Stimulated activated CD8-positive, alpha-beta memory T cell treated with anti-CD3 and anti-CD28 coated beads, Interleukin-4, amount 100 ng/mL, for 4 hours (primary cell): ENCODE measurements at places on chromosomes 1 and 21.

GRCh38 chr21:33267250-33267649 lies 1.1 kb downstream of the IL10RB start:
- DNase-seq, result no peak

DNA sequence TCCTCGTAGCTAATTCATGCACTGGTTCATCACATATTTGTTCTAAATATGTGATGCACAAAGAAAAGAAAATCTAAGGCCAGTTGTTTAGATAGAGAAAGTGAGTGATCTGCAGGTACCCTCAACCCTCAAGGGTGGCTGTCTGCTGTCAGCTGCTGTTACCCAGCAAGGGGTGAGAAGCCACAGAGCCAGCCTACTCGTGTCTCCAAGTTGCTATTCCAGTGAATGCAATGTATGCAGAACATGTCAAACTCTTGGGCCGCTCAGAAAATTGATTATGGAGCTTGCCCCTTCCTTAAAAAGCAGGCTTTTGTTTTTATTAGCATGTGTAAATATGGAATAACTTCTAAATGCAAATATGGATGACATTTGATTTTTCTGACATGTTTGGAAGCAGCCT lies 336.3 kb upstream of the ST6GALNAC5 start:
- no peak for DNase-seq

GRCh38 chr1:11650331-11650991 lies 3.8 kb downstream of the FBXO2 start:
- peak; percentile 48 for DNase-seq

GRCh38 chr1:63904826-63905225 lies 131.0 kb downstream of the ROR1 start:
- no peak for DNase-seq

- no peak for DNase-seq
Measured at GRCh38 chr1:178238722-178239510, 145.0 kb downstream of the RASAL2 start.

DNA sequence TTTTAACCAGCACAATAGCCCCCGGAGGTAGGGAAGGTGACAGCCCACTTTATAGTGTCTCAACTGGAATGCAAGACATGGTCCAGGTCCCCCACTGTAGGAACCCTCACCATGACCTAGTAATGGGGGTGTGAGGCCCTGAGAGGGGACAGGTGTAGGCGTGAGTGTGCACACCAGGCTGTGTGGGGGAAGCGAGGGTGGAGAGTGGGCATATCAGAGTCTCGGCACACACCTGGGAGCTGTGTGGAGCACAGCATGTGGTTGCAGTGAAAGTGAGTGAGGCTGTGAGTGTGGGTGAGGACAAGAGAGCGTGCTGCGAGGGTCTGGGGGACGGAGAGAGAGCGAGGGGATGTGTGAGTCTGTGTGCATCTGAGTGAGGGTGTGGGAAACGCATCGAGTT lies 17.1 kb upstream of the RSPO1 start:
- no peak for DNase-seq

- DNase-seq, result no peak
Measured at GRCh38 chr21:17929510-17929909, 110.4 kb upstream of the C21orf91 start.

DNA sequence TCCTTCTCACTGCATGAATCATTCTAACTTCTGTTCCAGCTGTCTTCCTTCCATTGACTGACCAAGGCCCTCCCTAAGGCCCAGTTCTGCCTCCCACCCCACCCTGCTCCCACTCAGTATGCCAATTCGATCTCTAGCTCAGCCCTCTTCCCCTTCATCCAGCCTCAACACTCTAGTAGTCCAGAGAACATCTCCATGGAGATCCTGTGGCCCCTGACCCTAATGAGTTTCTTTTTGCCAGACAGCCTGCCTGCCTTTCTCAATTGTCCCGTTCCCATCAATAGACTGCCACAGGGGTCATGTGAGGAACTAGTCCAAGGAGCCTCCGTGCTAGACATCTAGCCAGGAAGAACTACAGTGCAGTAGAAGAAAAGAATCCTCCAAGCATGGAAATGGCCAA lies 26.4 kb downstream of the RRAGC start:
- no peak for DNase-seq

GRCh38 chr1:69728206-69728605 lies 160.5 kb downstream of the LRRC7 start:
- DNase-seq, result no peak

- DNase-seq, result no peak
Measured at GRCh38 chr1:22915816-22916470, 56.7 kb downstream of the LACTBL1 start.

DNA sequence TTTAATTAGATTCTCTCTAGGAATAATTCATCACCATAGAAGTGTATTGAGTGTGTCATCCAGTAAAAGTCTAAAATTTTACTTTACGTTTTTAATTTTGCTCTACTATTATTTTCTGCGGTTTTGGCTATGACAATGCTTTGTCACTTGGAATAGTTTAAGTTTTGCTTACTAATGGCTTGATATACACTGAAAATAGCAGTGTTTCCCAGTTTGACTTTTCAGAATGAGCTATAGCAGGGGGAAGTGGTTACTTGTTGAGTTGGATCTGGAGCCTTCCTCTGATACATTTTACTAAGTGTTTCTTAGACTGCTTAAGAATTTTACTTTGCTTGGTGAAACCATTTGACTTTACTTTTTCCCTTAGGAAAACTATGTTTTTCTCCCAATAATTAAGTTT lies 5.0 kb downstream of the DNAJC16 start:
- DNase-seq, result no peak

GRCh38 chr1:108072776-108073175 lies 107.8 kb upstream of the VAV3 start:
- DNase-seq, result no peak

- no peak for DNase-seq
Measured at GRCh38 chr21:33698087-33698860, 56.0 kb downstream of the ITSN1 start.

DNA sequence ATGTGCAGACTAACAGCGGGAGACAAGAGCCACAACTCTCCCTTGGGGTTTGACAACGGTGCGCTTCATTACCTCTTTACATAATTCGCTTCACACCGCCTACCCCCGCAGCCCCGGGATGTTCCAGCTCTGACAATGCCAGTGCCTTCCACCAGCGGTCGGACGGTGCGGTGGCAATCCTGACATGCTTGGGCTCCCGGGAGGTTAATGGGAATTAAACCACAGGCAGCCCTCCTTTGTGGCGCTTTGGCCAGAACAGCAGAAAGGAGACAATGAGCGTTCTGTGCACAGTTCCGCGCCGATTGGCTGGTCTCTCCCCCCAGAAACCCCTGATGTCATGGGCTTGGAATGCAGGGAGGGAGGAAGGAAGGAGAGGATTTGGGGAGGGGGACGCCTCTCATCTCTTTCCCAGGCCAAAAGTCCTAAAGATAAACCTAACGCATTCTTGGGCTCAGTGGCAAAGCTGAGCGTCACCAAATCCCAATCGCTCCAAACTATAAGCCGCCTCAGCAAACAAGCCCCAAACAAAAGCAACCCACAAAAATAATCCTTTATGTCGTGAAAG lies 1.3 kb downstream of the CNN3 start:
- DNase-seq, result no peak

GRCh38 chr1:221878134-221878533 lies 136.2 kb upstream of the DUSP10 start:
- DNase-seq, result no peak

GRCh38 chr1:114467491-114467890 lies 43.5 kb downstream of the TRIM33 start:
- no peak for DNase-seq

- DNase-seq, result no peak
Measured at GRCh38 chr1:29586215-29586614, 349.9 kb downstream of the PTPRU start.
